ENCODE measurements at places on chromosomes 12 and 14.

- no peak for DNase-seq
Measured at GRCh38 chr12:29234965-29235626, 86.0 kb downstream of the FAR2 start.

DNA sequence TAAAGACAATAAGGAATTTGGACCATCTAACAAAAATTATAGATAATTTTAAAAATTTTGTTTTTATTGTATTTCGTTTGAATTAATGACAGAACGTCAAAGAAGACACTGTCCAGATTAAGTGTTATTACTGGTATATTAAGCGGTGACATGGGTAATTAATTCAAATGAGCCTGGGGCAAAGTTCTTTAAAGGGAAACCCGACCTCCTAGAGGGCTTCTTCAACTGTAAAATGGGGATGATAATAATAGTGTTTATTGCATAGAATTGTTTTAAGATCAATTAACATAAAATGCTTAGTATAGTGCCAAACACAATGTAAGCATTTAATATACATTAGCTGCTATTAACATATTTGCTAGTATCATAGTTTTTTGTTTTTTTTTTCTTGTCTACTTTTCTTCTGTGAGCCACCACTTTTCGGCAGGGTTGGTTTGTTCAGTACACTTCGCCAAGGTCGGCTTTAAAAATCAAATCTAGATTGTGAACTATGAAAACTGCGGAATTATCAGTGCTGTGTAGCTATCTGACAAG lies 514 bp upstream of the LARP4 start:
- DNase-seq = no peak

- no peak for DNase-seq
Measured at GRCh38 chr12:116241157-116241759, 36.2 kb downstream of the MED13L start.

GRCh38 chr14:91330856-91331255 lies 86.4 kb upstream of the GPR68 start:
- no peak for DNase-seq

- peak; percentile 1 for DNase-seq
Measured at GRCh38 chr14:66508846-66509621, 1.1 kb downstream of the GPHN start.

DNA sequence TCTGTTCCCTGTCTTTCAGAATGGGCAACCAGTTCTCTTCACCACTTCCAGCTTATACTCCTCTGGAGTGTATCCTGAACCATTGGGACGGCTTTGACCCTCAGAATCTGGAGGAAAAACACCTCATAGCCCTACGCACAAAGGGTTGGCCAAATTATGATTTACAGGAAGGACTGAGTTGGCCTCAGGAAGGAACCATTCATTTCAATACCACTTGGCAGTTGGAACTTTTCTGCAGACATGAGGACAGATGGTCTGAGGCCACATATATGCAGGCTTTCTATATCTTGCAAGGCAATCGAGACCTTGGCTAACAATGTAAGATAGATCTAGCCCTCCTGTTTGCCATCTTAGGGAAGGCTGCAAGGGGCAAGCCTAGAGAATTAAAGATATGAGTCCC lies 24.0 kb downstream of the CLECL1 start:
- DNase-seq = no peak

- DNase-seq = no peak
Measured at GRCh38 chr12:106941481-106942156, 14.1 kb upstream of the TMEM263 start.

DNA sequence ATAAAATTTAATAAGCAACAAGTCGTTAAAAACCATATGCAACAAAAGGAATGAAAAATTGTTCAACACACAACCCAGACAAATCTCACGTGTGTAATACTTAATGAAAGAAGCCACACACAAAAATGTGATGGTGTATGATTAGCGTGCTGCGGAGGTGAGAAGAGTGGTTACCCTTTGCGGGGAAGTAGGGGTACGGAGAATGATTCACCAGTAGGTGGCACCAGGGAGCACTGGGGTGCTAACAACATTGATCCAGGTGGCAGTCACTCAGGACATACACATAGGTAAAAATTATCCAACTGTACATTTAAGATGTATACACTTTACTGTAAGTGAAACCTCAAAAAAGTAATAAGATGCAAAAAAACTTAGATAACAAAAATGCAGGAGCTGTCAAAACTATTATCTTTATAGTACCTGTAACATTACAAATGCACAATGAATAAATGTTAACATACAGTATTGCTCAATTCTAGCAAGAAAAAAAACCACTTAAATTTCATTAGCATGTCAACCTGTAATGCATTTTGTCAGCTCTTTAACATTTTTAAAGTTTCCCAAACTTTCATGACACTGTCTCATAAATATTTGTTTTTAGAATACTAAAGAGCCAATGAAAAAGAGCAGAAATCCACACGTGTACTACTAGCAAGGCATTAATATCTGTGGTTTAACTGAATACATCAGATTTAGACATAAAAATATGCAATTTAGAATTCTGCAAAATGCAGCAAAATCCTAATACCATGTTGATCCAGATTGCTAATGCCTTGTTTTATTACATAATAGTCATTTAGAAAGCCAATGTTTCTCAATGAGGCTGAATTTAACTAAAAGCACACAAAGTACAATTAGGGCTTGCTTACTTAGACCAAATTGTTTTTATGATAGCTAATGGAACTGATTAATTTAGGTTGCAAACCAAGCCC lies 46.7 kb downstream of the TMCC3 start:
- peak; percentile 18 for DNase-seq

DNA sequence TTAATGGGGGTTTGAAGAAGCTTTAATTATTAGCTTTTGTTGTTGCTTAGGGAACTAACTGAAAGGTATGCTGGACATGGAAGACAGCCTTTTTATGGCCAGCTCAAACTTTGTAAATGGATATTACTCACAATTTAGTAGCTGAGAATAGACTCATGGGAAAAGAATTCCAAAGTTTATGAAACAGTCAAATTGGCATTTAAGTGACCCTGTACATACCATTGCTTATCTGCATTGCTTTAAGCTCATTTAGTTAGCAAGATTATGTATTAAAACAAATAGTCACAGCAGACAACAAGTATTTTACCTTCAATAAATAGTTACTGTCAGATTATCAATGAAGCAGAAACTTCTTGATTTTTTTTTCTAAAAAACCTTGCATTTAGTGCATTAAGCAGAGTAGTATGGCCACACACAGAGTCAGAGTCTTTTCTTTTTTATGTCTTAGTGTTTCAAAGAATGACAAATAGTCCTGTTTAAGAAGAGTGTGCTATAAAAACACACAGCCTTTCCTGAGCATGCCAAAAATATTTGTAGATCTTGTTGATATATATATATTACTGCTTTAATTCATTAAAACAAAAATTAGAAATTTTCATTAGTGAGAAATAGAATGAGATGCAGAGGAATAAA lies 102.2 kb downstream of the TTC6 start:
- no peak for DNase-seq

GRCh38 chr14:103228076-103228806 lies 105.0 kb downstream of the TNFAIP2 start:
- DNase-seq = no peak

DNA sequence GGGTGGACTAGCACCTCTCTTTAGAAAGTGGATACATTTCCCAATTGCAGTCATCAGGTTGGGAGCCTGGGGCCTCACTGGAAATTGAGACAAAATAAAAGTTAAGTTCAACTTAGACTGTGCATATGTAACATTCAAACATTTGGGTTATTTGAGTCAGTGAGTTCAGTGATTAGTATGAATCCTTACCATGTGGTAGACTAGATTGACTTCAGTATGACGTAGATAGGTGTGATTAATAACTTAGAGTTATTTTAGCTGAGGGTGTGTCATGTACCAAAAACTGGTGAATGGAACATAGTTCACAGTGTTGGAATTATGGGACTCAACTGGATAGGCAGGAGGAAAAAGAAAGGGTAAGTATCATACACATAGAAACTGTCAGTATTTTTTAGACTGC lies 8.0 kb upstream of the SSTR1 start:
- no peak for DNase-seq

DNA sequence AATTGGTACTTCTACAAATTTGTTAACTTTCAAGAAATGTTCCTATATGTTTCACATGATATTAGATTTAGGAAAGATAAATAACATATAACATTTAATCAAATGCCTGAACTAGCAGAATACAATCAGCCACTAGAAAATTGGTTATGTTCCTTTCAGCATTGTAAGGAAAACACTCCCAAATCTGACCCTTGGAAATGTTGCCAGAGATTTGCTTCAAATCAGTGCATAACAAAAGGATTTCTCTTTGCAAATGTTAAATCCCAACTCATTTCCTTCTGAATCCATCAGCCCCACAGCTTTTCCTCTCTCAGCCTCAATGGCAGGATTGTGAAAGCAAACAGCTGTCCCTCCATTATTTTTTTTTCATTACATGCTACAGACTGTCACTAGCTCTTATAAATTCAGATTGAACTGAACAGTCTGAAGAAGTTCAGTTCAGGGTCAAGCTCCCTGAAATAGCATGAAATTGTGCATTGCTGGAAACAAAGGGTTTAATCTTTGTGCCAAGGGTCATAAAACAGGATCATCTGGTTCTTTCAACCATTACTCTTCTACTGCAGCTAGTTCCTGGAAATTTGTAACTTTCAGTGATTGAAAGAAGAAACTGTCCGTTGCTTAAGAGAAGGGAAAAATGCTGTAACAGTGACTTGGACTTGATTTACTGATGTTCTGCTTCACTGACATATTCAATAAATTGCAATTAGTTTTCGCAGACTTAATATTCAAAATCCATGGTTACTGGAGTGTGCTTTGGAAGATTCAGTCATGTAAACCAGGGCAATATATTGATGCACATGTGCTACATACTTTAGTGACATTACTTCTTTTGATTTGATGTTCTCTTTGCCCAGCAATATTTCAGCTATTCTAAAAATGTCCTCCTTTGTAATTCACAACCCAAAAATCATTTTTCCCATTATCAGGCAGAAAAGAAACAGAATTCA lies 246.4 kb downstream of the RPL10L start:
- DNase-seq = no peak

DNA sequence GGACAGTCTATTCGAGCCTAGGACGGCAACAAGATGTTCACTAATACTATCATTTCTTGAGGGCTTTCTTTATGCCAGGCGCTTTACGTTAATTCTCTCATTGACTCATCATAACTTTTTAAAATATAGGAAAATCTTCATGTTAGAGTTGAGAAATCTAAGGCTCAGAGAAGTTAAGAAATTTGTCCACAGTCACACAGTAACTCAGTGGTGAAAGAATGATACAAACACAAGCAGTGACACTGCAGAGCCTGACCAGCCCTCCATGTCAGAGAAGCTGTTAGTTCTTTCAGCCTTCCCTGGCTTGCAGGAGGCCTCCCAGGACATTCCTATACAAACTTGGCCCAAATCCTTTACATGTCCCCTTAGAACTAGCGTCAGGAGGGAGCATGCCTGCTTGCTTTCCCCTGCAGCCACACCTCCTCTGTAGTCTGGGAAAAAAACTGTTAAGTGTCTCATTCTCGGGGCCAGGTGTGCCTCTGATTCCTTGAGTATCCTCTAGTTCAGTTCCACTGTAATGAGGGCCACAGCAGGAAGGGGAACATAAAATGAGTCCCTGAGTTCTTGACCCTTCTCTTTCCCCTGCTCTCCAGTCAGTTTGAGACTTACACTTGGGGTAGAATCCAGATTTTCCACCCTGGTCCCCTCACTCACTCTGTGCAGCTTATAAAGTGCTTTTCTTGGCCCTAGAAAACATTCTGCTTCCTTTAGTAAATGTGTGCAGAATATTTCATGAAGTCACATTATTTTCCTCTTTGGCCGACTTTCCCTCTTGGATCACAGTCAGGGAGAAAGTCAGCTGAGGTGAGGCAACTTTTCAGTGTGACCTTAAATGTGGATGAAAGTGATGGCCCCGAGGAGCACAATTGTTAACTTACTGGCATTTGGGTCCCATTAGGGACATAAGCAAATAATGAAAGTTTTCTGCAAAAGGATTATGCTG lies 152.2 kb upstream of the HIF1A start:
- no peak for DNase-seq

GRCh38 chr14:71574976-71575375 lies 357.3 kb upstream of the RGS6 start:
- DNase-seq = no peak

DNA sequence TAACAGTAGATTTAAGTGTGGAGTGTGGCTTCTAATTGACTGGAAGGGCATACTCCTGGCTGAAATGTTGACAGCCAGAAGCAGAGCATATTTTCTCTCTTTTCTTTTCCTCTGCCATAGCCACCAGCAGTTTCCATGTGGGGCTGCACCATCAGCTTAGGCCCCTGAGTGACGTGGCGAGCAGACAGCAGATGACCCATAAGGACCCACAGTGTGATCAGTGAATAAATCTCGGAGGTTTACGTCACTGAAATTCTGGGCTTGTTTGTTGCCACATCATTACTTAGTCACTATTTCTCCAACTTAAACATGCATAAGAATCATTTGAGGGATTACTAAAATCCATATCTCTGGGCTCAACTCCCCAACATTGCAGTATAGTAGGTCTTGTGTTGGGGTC lies 549.7 kb upstream of the TMEM132C start:
- DNase-seq = no peak

DNA sequence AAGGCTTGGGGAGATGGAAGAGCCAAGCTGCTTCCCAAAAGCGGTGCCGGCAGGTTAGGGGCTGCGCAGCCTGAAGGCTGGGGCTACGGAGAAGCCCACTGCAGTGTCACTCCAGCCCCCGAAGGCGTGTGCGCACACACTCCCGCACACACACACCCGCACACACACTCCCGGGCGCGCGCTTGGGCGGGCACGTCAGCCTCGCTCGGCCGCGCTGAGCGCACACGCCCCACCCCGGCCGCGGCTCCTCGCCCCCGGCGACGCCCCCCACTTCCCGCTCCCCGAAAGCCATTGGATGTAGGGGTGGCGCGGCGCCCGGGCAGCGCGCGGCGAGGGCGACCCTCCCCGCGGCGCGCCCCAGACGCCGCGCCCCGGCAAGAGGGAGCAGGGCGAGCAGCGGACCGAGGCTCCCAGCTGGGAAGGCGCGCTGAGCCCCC lies at the start of gene KCNK10:
Gene KCNK10, minus strand, starts transcription at position 184 of the 437 bp plus-strand sequence. CDS start 471 bp downstream, outside the sequence.
- no peak for DNase-seq

- no peak for DNase-seq
Measured at GRCh38 chr12:114697243-114697716, 13.3 kb upstream of the TBX3 start.

DNA sequence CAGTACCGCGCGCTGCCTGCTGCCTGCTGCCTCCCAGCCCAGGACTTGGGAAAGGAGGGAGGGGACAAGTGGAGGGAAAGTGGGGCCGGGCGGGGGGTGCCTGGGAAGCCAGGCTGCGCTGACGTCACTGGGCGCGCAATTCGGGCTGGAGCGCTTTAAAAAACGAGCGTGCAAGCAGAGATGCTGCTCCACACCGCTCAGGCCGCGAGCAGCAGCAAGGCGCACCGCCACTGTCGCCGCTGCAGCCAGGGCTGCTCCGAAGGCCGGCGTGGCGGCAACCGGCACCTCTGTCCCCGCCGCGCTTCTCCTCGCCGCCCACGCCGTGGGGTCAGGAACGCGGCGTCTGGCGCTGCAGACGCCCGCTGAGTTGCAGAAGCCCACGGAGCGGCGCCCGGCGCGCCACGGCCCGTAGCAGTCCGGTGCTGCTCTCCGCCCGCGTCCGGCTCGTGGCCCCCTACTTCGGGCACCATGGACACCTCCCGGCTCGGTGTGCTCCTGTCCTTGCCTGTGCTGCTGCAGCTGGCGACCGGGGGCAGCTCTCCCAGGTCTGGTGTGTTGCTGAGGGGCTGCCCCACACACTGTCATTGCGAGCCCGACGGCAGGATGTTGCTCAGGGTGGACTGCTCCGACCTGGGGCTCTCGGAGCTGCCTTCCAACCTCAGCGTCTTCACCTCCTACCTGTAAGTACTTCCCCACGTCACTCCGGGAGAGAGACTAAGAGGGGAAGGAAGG lies at the start of gene LGR5:
Gene LGR5, plus strand, starts transcription at position 186 of the 732 bp plus-strand sequence. Its CDS starts 283 bp downstream, at position 469.
- no peak for DNase-seq

- no peak for DNase-seq
Measured at GRCh38 chr14:104935955-104936354, 11.3 kb downstream of the PLD4 start.

Measured in stimulated activated CD8-positive, alpha-beta memory T cell treated with anti-CD3 and anti-CD28 coated beads, Interleukin-2, amount 100 ng/mL, for 1 hour (primary cell).